ENCODE measurements at places on chromosomes 4 and X.

DNA sequence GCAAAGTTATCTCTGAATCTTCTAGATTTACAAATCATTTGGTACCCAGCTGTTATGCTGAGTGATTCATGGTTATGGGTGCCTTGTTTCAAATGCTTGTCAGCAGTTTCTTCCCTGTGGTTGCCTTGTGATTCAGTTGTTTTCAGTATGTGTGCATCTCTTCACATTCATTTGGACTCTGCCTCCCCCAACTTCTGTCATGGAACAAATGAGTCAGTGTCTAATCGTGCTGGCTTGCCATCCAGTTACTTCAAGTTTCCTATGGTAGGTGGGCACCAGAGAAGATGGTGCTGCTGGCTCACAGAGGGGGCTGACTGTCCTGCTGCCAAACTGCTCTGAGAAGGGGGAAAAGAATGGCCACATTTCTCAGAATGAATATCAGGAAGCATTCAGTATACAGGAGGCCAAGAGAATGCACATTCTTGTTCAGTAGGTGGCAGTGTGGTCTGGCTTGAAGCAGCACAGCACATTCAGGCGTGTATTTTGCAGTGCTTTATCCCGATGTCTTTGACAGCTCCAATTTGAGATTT lies 260.9 kb downstream of the GLUD2 start:
- peak; percentile 1 for DNase-seq

DNA sequence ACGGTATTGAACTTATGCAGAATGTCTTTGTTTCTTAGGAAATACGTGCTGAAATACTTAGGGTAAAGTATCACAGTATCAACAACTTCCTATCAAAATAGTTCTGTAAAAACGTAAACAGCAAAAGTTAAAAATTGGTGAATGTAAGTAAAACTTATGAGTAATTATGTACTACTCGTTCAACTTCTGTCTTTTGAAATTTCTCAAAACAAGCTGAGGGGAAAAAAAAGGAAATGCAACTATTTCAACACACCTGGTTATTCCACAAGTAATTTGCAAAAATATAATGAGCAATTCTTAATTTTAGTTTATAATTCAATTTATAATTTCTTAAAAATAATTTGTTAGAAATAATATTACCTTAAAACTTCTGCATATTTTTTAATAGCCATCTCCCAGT lies 8.3 kb downstream of the PPID start:
- DNase-seq: no peak

- DNase-seq: no peak
These were observed 267.4 kb downstream of the IL1RAPL1 start for GRCh38 chrX:28854637-28855036.

DNA sequence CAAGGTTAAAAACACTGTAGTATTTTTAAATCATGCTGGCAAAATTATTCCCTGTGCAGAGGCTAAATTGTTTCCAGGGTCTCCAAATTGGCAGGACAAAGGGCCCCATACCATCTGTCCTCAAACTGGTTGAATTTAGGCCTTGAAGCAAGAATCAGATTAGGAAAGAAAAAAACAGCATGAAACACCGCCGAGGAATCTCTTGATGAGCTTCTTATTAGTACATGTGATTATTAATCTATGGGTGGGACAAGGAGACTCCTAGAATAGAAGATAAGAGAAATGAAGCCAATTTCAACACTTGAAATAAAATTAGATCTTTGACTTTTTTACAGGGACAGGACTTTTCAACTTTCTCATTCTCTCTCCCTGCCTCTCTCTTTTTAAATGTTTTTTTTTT lies 7.1 kb upstream of the CLNK start:
- DNase-seq: no peak

- no peak for DNase-seq
These were observed 218.6 kb upstream of the GK2 start for GRCh38 chr4:79626611-79627010.

DNA sequence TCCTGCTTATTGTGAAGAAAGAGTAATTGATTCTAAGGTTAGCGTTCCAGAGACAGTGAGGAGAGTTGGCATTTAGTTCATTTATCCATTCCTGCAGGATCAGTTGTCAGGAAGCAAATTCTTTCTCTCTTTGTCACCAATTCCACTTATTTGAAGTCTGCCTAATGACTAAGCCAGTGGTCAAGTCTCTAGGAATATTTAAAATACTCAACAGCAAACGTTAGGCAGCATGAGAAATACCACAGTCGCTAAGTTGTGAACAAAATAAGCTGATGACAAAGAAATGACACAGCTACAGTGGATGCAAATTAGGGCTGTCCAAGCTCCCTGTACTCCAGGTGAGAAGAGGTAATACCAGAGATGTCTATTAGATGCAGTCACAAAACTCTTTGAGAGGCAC lies 6.6 kb upstream of the MAGEB17 start:
- peak; percentile 71 for DNase-seq

DNA sequence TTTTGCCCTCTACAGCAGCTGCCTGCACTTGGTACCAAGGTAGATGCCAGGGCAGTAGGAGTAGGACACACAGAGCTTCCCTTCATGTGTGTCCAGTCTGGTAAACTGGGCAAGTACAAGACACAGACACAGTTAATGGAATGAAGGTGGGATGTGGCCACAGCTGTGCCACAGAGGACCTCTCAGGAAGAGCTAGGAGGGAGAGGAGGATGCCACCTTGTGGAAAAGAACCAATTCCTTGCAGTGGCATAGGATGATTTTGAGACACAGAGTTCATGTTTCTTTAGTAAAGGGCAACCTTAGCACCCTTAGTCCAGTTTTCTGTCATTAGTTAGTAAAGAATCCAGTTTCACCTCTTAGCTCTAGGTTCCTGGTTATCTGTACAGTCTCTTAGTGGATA lies 36.3 kb upstream of the TBC1D14 start:
- no peak for DNase-seq

- no peak for DNase-seq
These were observed 55.6 kb downstream of the MAP7D2 start for GRCh38 chrX:20060961-20061748.

DNA sequence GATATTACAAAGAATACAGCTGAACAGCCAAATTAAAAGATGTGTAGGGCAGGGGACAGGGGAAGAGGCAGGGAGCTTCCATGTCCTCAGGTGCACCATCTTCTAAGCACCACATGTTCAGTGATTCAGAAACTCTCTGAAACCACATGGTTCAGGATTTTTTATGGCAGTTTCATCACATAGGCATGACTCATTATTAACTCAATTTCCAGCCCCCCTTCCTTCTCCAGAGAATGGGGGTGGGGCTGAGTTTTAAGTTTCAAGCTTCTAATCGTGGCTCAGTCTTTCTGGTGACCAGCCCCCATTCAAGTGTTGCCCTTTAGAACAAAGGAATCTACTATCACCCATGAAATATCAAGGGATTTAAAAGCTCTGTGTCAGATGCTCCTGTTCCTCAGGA lies 317.8 kb upstream of the GALNT7 start:
- no peak for DNase-seq

- no peak for DNase-seq
These were observed 8.1 kb downstream of the ARHGAP36 start for GRCh38 chrX:131066237-131066636.

GRCh38 chr4:179709961-179710624 lies 2267.9 kb upstream of the AGA start:
- DNase-seq: no peak

DNA sequence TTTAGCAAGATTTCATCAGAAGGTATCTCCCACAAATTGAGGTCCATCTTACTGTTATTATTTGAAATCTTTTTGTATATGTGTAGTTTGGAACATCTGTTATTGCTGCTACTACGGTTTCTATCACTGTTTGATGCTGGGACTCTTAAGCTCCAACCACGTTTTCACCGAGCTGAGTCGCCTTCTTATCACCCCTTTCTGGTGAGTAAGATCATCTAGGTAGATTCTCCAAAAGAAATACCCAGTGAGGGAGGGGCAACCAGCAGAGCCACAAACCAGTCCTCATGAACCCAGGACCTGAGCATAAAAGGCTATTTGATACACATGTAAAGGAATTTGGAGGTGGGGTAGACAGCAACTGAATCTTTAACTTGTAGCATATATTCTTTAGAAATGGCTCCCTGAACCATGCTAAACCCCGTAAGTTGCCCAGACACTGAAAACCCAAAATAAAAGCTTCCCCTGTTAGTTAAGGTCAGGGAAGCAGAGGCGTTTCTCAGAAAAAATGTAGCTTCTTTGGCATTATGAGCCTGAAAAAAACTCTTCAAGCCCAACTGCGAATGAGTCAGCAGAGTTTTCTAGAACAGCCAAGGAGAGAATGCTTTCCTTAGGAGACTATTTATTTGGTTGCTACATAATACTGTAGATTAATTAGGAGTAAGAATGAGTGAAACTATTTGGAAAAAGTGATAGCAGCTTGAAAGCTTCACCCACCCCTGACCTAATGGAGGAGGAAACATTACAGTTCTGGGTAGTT lies 53.8 kb upstream of the ATXN3L start:
- DNase-seq: peak; percentile 58

- DNase-seq: peak; percentile 51
These were observed 28.3 kb upstream of the AP1S2 start for GRCh38 chrX:15882704-15883539.

GRCh38 chrX:54397113-54397512 lies 39.3 kb upstream of the WNK3 start:
- DNase-seq: no peak

- DNase-seq: peak; percentile 4
These were observed 164.9 kb upstream of the KLF3 start for GRCh38 chr4:38499101-38499500.

- no peak for DNase-seq
These were observed 385.1 kb downstream of the PPP1R2C start for GRCh38 chrX:42392846-42393245.

- DNase-seq: no peak
These were observed 18.5 kb downstream of the VSIG4 start for GRCh38 chrX:66021401-66021764.

GRCh38 chr4:26406346-26406975 lies 83.8 kb downstream of the CCKAR start:
- no peak for DNase-seq

GRCh38 chr4:157988641-157989040 lies 184.2 kb downstream of the GASK1B start:
- DNase-seq: no peak

DNA sequence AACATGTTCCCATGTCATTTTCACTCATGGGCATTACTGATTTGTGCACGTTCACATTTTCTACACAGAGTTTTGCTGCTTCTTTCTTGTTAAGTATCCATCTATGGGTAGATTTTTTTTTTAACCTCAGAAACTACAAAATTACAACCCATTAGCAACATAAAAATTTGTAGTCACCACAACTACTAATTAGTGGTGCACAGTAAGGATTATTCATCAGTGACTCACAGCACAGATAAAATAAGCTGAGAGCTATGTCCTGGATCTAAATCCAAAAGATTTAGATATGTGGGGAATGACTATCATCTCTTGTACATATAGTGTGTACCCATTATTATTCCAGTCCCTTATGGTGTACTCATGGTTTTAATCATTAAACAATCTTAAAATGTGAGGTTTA lies 19.7 kb upstream of the AMELX start:
- no peak for DNase-seq

DNA sequence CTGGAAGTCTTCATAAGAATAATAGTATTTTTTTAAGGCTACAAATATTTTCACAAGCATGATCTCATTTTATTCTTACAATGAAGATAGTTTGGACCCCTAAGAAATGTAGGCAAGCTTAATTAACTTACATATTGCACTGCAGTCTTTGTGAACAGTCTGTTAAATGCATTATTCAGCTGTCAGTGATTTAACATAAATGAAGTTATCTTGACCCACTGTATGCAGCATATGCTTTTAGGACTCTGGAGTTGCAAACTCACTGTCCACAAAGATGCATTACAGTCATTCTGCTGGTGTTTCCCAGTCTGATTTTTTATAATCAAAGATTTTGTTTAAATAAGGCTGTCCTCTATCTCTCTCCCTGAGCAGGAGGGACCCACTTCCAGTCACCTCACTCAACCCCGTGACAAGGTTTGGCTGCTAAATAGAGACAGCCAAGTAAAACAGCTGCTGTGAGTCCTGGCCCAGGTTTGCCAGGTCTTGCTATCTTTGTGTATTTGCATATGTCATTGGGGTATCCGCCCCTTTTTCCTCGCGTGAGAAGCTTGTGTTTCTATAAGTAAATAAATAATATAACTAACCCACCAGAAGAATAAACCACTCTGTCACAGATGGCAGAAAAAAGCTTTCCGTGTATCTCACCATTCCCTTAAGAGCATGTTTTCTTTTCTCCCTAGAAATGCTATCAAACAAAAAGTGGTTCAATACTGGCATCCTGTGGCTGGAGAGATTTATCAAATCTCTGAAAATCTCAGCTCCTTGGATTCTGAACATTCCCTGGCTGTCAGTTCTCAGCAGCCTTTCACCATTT lies 67.0 kb downstream of the SLC7A11 start:
- DNase-seq: no peak

DNA sequence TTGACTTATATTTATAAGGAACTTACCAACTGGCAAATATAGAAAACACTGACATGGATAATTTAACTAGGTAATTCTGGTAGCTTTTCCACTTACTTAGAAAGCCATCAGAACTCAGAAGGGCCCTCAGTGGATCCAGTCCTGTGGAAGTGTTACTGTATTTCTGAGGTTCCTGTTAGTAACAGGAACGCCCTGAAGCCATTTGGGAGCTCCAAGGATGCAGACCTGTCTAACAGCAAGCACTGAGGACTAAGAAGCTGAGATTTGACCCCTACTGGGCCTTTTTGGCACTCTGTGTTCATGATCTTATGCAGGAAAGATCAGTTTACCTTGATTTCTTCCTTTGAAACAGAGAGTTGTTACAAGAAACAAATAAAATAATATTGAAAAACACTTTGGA lies 46.0 kb upstream of the TLL1 start:
- no peak for DNase-seq

DNA sequence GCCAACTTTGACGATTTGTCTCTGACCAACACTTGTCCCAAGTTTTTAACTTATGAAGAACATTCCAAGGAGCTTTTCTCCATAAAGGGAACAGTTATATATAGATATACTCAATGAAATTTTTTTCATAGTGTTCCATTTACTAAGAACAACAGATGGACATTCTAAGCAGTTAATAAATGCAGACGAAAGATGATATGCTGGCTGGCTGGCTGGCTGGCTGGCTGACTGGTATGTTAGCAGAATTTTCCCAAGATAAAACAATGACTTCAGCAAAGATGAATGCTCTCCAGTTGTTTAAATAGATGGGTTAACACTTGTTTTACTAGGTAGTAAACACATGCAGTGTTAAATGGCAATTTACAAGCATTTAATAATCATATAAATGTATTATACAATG lies 62.2 kb downstream of the SPANXN3 start:
- no peak for DNase-seq

- DNase-seq: no peak
These were observed 451 bp downstream of the SOD3 start for GRCh38 chr4:24795666-24796381.

Data from NCI-H226 (cell line).